ENCODE measurements at places on chromosomes 13 and 19.

DNA sequence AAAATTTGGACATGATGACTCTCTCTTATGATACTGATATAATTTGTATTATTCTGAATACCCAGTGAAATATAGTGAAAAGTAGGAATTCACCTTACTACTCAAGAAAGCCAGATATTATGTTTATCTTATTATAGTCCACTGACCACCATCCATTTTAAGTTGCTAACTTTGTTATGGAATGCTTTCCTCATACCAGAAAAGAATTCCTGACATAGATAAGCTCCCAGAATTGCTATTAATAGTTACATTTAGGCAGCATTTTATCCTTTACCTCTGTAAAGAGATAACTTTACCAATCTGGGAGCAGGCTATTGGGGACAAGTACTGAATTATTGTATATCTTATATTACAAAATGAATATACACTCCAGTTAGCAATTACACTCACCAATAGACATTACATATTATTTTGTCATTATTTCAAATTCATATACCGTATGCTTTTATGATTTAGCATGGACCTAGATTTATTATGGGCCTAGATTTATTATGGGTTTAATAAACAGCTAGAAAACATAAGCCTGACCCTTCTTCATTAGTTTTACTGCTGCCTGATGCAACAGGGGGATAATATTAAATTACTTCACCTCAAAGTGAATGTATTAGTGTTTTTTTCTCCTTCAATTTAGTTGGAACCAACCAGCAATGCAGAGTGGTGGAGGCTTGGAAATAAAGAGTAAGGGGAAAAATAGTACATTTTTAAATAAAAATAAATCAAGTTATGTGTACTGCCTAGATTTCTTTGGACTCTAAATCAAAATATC is 1886.1 kb downstream of the PCDH9 start:
- no peak for DNase-seq

GRCh38 chr19:33242131-33242530 is 16.5 kb upstream of the SLC7A10 start:
- no peak for DNase-seq

- DNase-seq, result no peak
These were observed 23.5 kb downstream of the ZNF544 start for GRCh38 chr19:58252102-58252685.

DNA sequence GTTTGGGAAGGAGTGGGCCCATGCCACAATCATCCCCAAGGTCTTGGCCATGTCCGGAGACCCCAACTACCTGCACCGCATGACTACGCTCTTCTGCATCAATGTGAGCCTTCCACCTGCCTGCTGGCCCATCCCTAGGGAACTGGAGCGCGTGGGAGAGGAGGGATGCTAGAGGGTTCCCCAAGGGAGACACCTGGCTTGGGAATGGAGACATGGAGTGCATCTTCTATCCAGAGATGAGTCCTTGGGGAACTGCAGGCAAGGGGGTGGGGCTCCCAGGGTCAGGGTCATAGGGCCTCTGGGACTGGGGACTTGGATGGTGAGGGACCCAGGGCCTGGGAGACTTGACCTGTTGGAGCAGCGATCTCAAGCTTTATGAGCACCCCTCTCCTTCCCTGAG is 31.2 kb downstream of the PPP2R1A start:
- DNase-seq, result no peak

- no peak for DNase-seq
These were observed 2.4 kb downstream of the SHANK1 start for GRCh38 chr19:50717026-50717723.

- no peak for DNase-seq
These were observed 35.9 kb upstream of the MPHOSPH8 start for GRCh38 chr13:19597523-19597922.

DNA sequence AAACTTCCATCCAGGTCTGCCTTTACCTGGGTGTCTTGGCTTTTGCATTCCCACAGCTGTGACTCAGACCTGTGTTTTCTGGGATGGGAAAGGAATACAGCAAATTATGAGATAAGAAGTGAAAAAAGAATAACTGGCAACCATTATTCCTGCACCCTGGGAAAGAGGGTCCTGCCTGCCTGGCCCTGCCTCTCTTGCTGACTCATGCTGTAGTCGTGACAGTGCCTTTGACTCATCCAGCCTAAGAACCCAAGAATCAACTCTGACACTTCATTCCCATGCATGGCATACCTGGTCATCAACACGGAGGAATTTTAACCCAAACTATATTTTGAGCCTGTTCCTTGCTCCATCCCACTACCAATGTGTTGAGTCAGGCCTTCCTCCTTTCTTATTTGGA is 185.4 kb upstream of the SERP2 start:
- DNase-seq, result no peak

- no peak for DNase-seq
These were observed 170.7 kb upstream of the TSHZ3 start for GRCh38 chr19:31519908-31520307.

DNA sequence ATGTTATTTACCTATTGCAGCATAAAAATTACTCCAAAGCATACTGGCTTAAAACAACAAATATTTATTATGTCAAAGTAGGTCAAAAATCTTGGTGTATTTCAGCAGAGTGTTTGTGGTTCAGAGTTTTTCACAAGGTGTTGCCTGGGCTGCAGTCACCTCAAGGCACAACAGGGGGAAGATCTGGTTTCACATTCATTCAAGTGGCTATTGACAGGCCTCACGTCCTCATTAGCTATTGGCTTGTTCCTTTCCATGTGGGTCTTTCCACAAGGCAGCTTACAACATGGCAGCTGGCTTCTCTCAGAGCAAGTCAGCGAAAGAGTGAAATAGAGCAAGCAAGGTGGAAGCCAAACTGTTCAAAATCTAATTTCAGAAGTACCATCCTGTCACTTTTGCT is 602.9 kb downstream of the OLFM4 start:
- DNase-seq, result no peak

DNA sequence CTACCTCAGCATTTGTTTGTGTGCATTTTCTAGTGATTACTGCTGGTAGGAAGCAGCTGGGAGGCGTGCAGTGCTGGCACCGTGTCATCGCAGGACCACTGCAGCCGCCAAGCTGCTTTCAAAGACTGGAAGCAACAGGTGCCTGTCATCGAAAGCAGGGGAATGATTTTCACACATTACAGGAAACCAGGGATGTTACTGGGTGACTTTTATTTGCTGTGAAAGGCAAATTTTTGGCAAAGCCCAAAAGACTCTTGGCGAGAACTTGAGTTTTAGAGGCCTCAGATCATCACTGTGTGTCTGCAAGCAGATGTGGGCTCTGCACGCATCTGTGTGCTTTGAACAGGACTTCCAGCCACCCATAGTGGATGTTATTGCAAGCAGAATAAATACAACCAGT is 176.4 kb downstream of the FLT1 start:
- DNase-seq, result no peak
